ENCODE measurements at places on chromosomes 4 and X.

- no peak for DNase-seq
These were observed 15.1 kb downstream of the UBE2K start for GRCh38 chr4:39712819-39713607.

DNA sequence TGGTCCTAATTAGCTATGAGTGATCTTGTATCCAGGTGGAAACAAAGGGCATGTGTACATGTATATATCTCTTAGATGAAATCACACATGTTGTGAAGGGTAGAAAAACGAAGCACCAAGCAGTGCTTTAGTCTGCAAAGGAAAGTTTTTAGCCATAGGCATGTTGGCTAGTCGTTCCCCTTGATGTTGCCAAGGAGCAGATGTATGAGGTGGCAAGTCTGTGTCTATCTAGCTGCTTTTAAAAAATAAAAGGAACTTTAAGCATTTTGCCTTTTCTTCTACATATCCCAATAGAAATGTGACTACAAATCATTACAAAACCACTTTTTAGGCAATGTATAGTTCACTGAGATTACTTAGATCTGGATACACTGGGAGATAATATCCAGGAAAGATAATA, 63.1 kb downstream of the NSUN7 start:
- no peak for DNase-seq

GRCh38 chrX:142998447-142999198, 27.1 kb upstream of the SPANXN4 start:
- DNase-seq = no peak

- no peak for DNase-seq
These were observed 259.7 kb downstream of the DCHS2 start for GRCh38 chr4:154231806-154232478.

DNA sequence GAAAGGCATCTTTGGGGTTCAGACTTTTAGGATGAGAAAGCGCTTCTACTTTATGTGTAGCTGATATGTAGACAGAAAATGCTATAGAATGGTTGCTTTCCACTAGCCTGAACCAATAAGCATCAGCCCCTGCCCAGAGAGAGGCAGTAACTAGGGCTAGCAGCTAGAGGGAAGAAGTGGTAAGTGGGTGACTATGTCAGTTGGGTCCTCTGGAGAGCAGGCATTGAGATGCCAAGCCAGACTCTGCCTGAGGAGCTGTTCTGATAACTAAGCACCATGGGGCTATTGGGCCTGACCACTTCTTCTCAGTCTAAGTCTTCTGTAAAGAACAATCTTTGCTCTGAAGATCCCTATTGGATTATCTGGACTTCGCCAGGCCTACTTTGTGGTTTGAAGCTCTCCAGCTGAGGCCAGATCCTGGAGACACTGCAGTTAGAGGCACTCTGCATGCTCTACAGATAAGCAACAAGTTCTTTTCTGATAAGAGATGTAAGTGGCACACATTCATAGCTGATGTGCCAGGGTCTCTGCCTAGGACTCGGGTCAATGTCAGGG, 146.1 kb downstream of the RBM46 start:
- DNase-seq = no peak

GRCh38 chr4:169993531-169993930, 32.7 kb downstream of the MFAP3L start:
- no peak for DNase-seq

DNA sequence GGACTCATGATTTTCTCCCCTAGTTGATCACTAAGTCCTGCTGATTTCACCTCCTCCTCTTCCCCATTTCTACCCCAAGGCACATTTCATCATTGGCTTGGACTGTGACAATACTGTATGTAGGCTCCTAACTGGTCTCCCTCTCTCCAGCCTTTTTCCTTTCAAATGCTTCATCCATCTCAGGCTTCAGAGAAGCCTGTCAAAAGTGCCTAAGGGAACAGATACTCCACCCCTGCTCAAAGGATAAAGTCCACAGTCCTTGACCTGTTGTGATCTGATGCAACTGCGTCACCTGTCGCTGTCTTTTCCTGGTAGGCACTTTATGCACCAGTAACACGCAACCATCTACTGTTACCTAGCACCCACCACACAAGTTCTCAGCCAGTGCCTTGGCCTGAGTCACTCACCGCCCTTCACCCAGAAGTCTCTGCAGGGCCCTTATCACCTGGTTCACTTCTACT, 12.8 kb downstream of the SCARB2 start:
- DNase-seq = no peak

DNA sequence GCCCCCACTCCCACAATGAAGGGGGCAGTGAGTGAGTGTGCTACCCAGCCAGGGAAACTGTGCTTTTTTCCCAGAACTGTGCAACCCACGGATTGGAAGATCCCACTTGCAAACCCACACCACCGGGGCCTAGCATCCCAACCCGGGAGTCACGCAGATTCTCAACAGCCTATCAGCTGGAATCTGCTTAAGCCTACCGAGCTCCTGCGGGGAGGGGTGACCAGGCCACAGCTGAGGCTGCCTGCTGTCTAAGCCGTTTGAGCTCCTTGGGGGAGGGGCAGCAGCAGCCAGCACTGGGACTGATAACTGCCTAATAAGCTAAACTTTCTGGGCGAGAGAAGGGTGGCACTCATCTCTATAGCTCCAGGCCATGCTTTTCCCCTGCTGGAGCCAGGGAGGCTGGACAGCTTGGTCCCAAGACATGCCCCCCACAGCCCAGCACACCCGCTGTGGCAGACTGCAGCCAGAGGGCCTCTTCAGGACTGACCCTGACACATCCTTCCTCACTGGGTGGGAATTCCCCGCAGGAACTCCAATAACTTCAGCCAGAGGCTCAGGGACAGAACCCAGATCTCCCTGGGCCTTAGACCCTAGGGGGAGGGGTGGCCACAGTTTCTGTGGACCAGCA, 161.3 kb upstream of the MAGEB18 start:
- DNase-seq = no peak

- no peak for DNase-seq
These were observed 101.3 kb downstream of the RPA4 start for GRCh38 chrX:96985046-96985445.

DNA sequence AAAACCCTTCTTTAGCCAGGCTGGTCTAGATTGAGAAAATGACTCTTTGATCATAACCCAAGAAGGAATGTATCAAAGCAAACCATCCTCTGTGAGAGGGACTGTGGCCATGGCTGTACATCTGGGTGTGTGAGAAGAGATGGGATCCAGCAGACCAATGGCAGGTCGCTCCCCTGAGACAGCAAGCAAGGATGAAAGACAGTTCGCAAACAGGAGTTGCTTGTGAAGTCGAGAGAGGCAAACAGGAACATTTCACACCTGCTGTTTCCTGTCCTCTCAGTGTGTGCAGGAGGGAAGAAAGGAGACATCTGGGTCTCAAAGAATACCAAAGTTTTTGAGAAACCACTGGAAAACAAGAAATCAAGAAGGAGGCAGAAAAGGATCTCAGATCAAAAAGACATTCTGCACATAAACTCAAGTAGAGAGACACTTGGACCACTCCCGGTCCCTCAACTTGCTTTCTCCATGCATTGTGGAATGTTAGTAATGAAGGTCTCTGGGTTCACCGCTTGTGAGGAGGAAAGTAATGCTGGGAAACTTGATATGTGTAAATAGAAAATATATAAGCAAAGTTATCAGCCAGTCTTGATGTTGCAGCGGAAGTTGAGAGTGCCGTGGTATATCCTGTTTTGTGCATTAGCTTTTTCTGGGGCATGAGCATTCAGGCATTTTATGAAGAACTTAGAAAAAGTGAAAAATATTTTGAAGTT, 327.5 kb downstream of the BMPR1B start:
- DNase-seq = no peak

GRCh38 chr4:89800012-89800516, 36.9 kb downstream of the SNCA start:
- no peak for DNase-seq

GRCh38 chr4:23878912-23879732, 10.7 kb downstream of the PPARGC1A start:
- DNase-seq = no peak

DNA sequence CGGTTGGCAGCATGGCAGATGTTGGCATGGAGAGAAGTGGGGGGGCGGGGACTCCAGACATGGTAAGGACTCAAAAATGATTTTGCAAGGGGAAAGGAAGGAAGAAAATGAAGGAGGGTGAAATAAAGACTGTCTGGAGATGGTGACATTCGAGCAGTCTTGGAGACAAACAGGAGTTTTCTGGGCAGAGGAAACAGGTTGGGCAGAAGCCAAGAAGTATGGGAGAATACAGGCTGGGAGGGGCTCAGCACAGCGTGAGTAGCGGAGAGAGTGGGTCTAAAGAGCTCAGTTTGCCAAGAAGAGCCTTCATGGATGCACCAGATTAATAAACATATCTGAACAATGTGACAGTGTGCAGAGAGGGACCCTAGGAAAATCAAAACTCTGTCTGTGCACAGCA, 13.3 kb upstream of the CRMP1 start:
- DNase-seq = no peak

DNA sequence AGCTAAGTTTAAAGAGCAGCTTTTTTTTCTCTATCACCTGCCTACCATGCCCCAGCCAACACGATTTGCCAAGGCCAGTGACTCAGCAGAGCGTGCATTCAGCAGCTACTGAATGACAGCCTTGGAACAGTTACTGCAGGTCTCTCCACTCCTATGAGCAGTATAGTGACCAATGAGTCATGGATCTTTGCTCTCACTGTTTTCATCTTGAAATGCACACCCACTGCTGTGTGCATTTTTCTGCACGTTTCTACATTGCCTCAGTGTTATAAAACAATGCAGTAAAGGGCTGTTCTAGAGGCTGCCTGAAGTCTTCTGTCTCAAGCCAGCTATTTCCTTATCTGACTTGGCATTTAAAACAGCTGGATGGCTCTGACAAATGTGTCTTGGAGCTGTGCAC, 66.0 kb upstream of the C4orf54 start:
- DNase-seq = no peak

- DNase-seq = no peak
These were observed 2.2 kb upstream of the NKX1-1 start for GRCh38 chr4:1408418-1408817.

- no peak for DNase-seq
These were observed 129.6 kb upstream of the MED14 start for GRCh38 chrX:40864972-40865371.

- no peak for DNase-seq
These were observed 8.5 kb upstream of the GRIA3 start for GRCh38 chrX:123175366-123176122.

DNA sequence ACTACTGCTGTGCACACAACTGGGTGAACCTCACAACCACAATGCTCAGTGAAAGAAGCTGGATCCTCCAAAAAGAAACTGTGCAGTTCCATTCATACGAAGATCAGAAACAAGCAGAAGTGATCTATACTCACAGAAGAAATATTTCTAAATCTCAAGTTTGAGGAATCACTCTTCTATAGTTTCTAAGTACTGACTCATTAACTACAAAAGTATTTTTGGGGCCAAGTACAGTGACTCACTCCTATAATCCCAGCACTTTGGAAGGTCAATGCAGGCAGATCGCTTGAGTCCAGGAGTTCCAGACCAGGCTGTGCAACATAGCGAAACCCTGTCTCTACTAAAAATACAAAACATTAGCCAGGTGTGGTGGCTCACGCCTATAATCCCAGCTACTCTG, 51.3 kb upstream of the RELL1 start:
- no peak for DNase-seq

- no peak for DNase-seq
These were observed 163.9 kb downstream of the KDR start for GRCh38 chr4:54961357-54961975.

DNA sequence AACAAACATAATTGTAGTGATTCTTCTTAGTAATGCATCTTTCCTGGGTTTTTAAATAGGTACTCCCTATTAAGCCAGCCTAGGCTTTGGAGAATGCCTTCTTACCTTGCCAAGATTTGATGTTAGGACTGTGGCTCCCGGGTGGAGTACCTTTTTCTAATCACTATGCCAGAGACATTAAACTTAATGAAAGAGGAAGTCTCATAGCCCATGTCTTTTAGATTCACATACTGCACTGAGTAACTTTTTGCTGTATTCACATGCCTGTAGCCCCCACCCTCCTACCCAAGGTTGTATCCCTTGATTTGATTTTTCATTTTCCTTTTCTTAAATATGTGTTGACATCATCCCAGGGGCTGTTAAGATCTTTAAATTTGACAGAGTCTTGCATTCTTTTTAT, 104.2 kb upstream of the TLR2 start:
- no peak for DNase-seq

DNA sequence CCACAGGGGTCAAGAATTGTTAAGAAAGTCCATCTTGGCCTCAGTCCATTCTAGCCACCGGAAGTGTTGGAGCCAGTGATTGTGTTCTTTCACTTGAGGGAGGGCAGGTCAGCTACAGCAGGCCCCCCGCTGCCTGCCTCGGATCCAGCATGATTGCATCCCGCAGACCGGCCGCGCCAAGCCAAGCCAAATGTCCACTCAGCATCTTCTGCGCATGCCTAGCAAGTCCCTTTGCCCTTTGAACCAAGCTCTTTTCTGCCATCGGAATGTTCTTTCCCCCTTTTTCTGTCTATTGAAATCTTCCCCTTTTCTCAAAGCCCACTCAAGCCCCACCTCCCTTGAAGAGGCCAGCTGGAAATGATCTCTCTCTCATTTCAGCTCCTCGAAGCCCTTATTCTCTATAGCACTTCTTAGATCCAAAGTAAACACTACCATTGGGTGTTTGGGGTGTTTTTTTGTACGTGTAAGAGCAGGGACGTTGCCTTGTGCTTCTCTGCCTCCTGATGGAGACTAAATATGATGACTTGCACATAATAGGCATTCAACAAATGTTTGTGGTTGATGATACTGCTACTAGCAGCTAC, 147.8 kb upstream of the BCOR start:
- no peak for DNase-seq

DNA sequence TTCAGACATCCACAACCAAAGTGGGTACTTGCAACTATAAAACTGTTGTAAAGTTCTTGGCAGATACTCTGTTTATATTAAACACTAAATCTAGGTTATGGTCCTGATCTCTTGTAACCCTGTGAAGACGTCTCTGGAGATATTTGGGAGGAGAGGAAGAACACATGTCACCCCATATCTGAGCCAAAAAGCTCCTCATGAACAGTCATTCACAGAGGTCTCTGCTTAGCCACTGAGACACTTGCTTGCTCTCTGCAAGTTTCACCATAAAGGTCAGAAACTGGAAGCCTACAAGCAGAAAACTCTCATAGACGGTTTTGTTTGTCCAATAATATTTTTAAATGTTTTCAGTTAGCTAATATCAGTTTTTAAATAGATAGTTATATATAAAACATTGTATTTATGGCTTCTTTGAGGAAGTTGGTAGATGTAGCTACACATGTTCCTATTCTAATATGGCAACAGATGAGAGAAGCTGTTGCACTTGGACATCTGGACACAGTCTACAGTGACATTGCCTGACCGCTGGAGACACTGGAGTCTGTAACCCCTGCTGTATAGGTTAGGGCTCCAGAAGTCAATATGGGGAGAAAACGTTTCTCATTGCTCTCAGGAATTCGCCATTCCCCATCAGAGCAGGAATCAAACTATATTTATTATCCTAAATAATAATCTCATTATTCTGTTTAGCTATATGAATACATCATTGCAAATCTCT, 73.6 kb downstream of the C4orf46 start:
- DNase-seq = no peak

DNA sequence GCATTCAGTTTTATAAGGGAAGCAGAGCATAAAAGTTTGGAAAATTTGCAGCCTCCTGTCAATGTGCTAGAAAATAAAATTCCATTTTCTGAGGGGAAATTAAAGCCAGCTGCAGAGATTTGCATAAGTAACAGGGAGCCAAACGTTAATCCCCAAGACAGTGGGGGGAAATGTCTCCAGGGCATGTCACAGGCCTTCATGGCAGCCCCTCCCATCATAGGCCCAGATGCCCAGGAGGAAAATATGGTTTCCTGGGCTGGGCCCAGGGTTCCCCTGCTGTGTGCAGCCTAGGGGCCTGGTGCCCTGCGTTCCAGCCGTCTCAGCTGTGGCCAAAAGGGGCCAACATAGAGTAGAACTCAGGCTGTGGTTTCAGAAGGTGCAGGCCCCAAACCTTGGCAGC, 9.3 kb downstream of the RNF4 start:
- DNase-seq = no peak
